ENCODE measurements at places on chromosomes 11 and 22.

GRCh38 chr22:28229566-28230485, 310.8 kb upstream of the PITPNB start:
- DNase-seq: no peak

DNA sequence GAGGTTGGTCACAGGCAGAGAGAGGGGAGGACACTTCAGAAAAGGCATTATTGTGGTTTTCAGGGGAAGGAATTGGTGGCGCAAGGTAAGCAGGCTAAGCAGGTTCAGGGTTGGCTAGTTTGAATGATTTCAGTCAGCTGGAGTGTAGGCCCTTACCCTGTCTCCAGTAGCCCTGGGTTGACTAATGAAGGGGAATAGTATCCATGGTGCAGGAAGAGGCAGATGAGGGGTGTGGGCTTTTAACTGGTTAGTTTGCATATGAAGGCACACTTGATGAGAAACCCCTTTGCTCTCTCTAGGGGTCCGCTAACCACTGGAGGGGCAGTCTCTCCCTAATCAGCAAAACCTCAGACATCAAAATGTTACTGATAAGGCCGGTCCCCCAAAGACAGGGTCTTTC, 249.7 kb downstream of the AASDHPPT start:
- no peak for DNase-seq

- no peak for DNase-seq
Observed at GRCh38 chr22:44532552-44532951, 34.5 kb upstream of the RTL6 start.

DNA sequence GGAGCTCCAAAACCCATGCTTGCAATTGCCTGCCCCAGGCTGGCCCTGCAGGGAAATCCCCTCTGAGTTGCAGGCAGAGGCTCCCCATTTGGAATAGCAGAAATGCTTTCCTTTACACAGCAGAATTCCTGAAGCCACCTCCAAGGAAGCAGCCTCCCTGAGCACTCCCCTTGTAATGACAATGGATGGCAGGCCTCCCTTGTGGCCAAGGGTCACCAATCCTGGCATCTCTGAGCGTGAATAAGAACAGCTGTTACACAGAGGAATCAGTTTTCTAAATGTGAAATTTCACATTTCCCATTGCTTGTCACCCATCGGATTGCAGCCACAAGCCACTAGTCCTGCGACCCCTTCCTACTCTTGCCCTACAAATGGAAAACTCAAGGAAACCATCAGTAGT, 107.6 kb downstream of the GALNT18 start:
- no peak for DNase-seq

GRCh38 chr11:47104261-47104950, 72.3 kb downstream of the ARFGAP2 start:
- peak; percentile 26 for DNase-seq

DNA sequence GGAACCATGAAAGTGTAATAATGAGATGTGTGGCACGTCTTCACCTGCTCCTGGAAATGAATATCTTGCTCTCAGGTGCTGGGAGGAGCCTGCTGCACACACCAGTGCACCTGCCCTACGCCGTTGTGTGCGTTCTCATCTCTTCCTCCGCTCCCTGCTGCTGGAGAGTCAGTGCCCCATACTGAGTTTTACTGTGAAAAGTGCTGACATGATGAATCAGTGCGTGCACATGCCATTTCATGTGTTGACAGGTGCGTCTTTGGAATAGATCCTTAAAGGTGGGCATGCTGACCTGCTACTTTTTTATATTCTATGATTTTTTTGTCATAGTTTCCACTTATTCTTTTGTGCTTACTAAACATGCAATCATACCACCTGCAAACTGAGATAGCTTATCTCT, 1015.8 kb downstream of the BRD1 start:
- DNase-seq: no peak

DNA sequence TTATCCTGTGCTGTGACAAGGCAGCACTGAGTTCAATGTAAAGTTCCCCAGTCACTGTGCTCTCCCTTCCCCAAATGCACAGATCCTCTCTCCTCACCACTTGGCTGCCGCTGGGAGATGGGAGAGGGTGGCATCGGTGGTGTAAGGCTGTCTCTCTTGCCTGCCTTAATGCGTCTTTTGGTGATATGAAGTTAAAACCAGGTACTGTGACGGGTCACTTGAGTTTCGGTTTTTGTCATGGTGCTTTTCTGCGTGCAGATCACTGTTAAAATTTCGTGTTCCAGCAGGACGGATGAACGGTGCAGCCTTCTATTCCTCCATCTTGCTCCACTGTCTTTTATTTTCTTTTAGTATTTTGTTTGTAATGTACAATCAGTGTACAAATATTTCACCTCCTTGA, 18.6 kb downstream of the GLB1L2 start:
- no peak for DNase-seq

- no peak for DNase-seq
Observed at GRCh38 chr11:86818462-86819192, 18.3 kb downstream of the PRSS23 start.

DNA sequence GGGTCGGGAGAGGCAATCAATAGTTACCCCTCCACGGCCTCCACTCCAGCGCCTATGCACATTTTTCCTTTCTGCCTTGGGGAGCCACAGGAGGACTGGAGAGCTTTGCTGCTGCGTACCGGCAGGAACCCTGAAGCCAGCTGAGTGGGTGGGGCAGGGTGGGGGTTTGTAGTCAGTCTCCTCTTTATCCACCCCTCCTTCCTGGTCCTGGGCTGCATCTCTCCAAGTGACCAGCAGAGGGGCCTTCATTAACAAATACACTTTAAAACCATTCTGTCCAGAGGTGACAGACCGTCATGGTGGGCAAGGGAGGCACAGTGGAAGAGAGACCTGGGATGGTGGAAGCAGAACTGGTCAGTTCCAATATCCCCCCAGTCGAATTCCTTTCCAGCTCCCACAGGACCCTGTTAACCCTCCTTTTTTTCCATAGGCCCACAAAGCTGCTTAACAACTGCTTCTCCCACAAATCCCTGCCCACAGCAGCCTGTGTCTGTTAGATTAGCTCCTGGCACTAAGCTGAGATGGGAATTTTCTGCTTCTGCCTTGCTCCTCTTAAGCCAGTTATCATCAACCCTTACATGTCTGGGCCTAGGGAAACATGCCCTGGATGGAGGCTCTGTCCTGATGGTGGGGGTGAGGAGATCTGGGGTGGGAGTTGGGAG, 3.9 kb upstream of the ABCG4 start:
- DNase-seq: peak; percentile 61

GRCh38 chr22:40709752-40710413, 30.6 kb downstream of the MCHR1 start:
- DNase-seq: no peak

DNA sequence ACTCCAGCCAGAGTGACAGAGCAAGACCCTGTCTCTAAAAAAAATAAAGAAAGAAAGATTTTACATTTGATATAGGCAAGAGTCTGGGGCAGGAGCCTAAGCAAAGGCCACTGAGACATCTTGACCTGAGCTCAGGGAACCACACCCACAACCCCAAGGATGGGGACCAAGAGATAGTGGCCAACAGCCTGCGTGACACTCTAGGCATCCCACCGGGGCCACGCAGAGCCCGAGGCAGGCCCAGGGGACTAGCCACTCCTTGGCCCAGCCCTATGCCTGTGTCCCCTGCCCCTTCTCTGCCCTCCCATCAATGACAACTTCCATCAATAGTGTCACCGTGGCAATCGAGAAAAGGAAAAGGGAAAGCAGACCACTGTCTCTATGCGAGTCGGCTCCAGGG, 41.1 kb downstream of the MN1 start:
- DNase-seq: no peak

GRCh38 chr11:82792319-82792718, 58.7 kb upstream of the FAM181B start:
- no peak for DNase-seq

DNA sequence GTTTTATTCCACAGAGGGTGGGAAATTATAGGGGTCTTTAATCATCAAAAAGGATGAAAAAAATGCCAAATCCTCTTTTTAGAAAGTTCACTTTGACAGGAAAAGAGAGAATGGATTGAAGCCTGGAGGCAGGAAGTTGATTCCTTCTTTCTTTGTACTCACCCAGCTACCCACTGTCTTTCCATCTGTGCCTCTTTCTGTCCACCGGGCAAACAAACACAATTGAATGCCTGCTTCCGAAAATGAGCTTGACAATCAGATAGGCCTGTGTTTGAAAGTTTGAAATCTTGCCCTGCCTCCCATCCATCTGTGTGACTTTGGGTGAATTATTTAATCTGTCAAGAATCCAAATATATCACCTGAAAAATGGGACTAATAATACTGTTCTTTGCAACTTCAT, 81.1 kb downstream of the SCN3B start:
- no peak for DNase-seq

- no peak for DNase-seq
Observed at GRCh38 chr11:69293087-69293486, 868 bp upstream of the MYEOV start.

DNA sequence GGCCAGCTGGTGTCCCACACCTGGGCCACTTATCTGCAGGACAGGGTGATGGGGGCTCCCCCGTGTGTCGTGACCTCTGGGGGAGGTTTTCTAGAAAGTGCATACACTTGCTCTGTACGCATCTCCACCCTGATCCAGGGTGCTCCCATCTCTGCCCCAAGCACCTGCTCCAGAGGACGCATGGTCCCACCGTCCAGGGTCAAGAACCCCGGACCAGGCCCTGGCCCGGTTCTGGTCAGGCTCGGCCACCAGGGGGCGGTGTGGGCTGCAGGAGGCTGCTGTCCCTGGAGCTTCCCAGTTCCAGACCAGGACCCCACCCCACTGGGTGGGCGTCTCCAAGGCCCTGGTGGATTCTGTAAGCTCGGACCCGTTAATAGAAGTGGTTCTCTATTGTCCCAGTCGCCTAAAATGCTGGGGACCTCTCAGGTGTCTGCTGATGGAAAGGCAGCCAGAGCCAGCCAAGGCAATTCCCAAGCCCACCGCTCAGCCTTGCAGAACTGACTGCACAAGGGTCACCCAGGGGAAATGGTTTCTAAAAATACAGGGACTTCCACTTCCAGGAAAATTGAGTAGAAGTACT, 34.7 kb upstream of the SEPTIN5 start:
- DNase-seq: no peak

- DNase-seq: no peak
Observed at GRCh38 chr11:117453886-117454563, 126.4 kb downstream of the CEP164 start.

GRCh38 chr11:114615448-114616361, 20.1 kb upstream of the NXPE4 start:
- DNase-seq: no peak

GRCh38 chr22:33932997-33933396, 12.7 kb upstream of the LARGE1 start:
- DNase-seq: no peak

- DNase-seq: no peak
Observed at GRCh38 chr22:21726650-21727049, 8.9 kb downstream of the YPEL1 start.

- DNase-seq: no peak
Observed at GRCh38 chr22:35972559-35972958, 56.1 kb downstream of the RBFOX2 start.

- DNase-seq: no peak
Observed at GRCh38 chr11:121445071-121445768, 6.9 kb upstream of the SORL1 start.

- DNase-seq: peak; percentile 63
Observed at GRCh38 chr22:26461188-26461810, 22.3 kb downstream of the HPS4 start.

DNA sequence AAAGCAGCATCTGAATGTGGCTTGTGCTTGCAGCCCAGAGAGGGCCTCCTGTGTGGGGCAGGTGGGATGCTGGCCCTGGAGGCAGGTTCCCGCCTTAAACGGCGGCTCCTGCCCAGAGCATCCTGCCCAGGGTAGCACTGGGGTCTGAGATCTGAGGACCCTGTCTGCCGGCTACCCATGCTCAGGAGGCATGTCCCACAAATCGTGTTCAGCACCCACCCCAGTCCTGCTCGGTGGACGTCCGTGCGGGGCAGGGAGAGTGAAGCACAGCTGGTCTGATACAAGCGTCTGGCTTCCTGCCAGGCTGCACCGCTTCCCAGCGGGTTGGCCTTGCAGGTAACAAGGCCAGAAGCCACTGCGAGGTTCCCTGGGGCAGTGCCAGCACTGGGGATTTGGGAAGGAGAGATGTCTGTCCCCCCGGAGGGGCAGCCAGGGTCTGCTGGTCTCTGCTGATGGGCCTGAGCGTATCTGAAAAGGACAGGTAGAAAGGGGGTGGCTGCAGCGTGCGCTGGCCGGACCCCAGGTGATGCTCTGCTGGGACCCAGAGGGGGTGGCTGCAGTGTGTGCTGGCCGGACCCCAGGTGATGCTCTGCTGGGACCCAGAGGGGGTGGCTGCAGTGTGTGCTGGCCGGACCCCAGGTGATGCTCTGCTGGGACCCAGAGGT, 3.6 kb downstream of the TRABD start:
- DNase-seq: no peak

GRCh38 chr11:118184784-118185579, 8.5 kb upstream of the SCN2B start:
- no peak for DNase-seq

DNA sequence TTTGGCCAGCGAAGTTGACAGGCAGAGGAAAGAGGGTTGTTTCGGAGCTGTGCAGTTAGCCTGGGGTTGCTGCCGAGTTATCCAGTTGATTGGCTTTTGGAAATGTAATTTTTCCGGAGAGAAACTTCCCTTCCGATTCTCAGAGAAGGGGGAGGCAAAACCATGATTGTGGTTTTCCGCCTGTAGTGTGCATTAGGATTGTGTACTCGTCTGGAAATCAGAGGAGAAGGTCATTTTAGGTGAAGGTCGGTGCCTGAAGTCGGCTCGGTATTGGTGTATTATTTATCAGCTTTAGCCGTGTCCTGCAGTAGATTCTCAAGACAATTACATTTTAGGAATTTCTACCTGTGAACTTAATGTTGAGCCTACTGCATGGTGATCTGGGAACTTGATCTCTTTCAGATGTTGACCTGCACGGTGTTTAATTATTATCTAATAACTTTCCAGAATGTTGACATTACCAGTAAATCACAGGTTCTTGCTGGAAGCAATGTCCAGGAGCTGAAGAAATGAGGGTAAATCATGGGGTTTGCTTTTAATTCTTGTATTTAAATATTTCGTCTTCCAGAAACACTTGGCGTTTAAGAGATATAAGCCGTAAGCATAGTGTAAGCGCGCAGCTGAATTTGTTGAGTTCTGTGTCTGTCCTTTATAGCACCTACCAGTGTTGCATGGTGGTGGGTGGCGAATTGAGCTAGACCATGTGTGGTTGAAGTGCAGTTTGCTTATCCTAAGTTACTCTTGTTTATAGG, 1.3 kb downstream of the ARHGEF12 start:
- no peak for DNase-seq

Measured in neuronal stem cell (in vitro differentiated cells).